CD4-positive, alpha-beta T cell (primary cell): ENCODE measurements at places on chromosomes 1 and 21. TPM values are rescaled to one million over a fixed set of nuclear protein-coding genes. Genes with fewer than 3 reads are reported as not detected.

The SLC25A33 gene
- 6.6 TPM for total RNA-seq

The RGS8 gene
- not detected for total RNA-seq

The SLC44A3 gene
- total RNA-seq, result 0.36 TPM

The NT5C1A gene
- total RNA-seq, result 1.3 TPM

The IL6R gene
- 31.7 TPM for total RNA-seq

The GORAB gene
- total RNA-seq, result 23.0 TPM

The CACHD1 gene
- 6.2 TPM for total RNA-seq

The KCNN3 gene
- total RNA-seq, result not detected

The TRNP1 gene
- 0.20 TPM for total RNA-seq

The PTPRU gene
- 0.16 TPM for total RNA-seq

The ADGRL2 gene
- not detected for total RNA-seq

DNA sequence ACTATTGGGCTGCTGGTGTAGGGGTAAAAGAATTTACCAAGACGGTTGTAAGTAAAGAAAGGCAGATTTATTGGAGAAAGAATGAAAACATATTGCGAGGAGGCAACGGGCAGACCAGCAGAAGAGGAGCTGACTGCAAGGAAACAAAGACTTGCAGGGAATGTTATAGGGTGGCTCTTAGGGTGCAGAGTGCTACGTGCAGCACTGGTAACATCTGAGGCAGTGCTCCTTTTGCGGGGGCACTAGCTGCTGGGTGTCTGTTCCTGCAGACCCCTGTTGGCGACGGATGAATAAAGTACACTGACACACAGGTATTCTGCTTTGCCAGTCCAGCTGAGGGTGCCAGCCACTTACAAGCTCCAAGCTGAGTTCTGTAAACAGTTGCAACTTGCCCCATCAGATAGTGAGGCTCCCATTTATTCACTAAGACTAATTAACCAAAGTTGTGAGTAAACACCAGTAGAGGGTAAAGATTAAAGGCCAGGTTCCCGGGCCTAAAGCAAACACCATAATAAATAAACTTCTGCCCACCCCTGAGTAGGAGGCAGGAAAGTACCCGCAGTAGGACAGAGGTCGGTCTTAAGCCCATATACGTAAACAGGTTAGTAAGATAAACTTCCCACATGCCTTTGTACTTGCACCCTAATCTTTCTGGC is 140.2 kb upstream of the KCNK1 start:
- H3K27ac ChIP-seq, result no peak overlapping the region
- H3K4me3 ChIP-seq, result no peak overlapping the region
- DNase-seq, result no peak
- peaks cover 4% of the 10 kb centered on the region for H3K27me3 ChIP-seq
- no peaks in the 10 kb centered on the region for H3K4me1 ChIP-seq

GRCh38 chr21:29295066-29295650 is 3.6 kb upstream of the BACH1 start:
- H3K27me3 ChIP-seq, result no peaks in the 10 kb centered on the region
- H3K4me3 ChIP-seq, result peak overlapping the region; percentile 13
- peak; percentile 22 for DNase-seq
- no peaks in the 10 kb centered on the region for H3K36me3 ChIP-seq

GRCh38 chr1:53737648-53738204 is 1.2 kb downstream of the GLIS1 start:
- peaks cover 17% of the 10 kb centered on the region for H3K4me1 ChIP-seq
- H3K36me3 ChIP-seq, result no peaks in the 10 kb centered on the region
- no peak for DNase-seq
- H3K27me3 ChIP-seq, result peaks cover 39% of the 10 kb centered on the region

GRCh38 chr1:234621657-234622335 is 11.8 kb upstream of the IRF2BP2 start:
- H3K4me1 ChIP-seq, result no peaks in the 10 kb centered on the region
- H3K27ac ChIP-seq, result no peak overlapping the region
- no peak overlapping the region for H3K4me3 ChIP-seq
- DNase-seq, result no peak
- no peaks in the 10 kb centered on the region for H3K36me3 ChIP-seq

GRCh38 chr1:10860682-10861081 is 64.2 kb upstream of the CASZ1 start:
- peaks cover 5% of the 10 kb centered on the region for H3K27me3 ChIP-seq
- no peaks in the 10 kb centered on the region for H3K4me1 ChIP-seq

DNA sequence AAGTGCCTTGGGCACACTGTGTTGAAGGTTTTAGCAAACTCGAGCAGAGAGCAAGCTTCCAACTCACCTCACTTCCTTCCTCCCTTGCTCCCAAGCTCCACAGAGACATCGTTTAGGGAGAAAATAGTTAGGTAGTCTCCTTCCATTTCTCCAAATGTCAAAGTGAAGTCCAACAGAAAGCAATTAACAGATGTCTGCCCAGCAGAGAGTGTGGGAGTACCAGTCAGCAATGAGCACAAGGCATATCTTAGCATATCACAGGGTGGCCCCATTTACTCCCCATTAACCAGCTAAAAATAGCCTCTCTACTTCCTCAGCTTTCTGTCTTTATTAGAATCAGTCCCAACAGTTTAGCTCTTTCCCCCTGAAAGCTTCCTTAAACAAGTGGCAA is 334.2 kb upstream of the CAMK1G start:
- H3K4me1 ChIP-seq, result no peaks in the 10 kb centered on the region
- DNase-seq, result no peak
- H3K36me3 ChIP-seq, result no peaks in the 10 kb centered on the region
- H3K27me3 ChIP-seq, result no peaks in the 10 kb centered on the region
- H3K27ac ChIP-seq, result no peak overlapping the region

GRCh38 chr1:36097693-36098585 is 9.2 kb downstream of the ADPRS start:
- no peaks in the 10 kb centered on the region for H3K27me3 ChIP-seq
- H3K4me3 ChIP-seq, result no peak overlapping the region
- H3K27ac ChIP-seq, result no peak overlapping the region
- no peak for DNase-seq
- H3K4me1 ChIP-seq, result peaks cover 16% of the 10 kb centered on the region

- H3K36me3 ChIP-seq, result no peaks in the 10 kb centered on the region
- H3K4me3 ChIP-seq, result no peak overlapping the region
- H3K27me3 ChIP-seq, result no peaks in the 10 kb centered on the region
- H3K27ac ChIP-seq, result no peak overlapping the region
- H3K4me1 ChIP-seq, result no peaks in the 10 kb centered on the region
- DNase-seq, result no peak
Measured at GRCh38 chr1:219549215-219549614, 63.7 kb downstream of the ZC3H11B start.

DNA sequence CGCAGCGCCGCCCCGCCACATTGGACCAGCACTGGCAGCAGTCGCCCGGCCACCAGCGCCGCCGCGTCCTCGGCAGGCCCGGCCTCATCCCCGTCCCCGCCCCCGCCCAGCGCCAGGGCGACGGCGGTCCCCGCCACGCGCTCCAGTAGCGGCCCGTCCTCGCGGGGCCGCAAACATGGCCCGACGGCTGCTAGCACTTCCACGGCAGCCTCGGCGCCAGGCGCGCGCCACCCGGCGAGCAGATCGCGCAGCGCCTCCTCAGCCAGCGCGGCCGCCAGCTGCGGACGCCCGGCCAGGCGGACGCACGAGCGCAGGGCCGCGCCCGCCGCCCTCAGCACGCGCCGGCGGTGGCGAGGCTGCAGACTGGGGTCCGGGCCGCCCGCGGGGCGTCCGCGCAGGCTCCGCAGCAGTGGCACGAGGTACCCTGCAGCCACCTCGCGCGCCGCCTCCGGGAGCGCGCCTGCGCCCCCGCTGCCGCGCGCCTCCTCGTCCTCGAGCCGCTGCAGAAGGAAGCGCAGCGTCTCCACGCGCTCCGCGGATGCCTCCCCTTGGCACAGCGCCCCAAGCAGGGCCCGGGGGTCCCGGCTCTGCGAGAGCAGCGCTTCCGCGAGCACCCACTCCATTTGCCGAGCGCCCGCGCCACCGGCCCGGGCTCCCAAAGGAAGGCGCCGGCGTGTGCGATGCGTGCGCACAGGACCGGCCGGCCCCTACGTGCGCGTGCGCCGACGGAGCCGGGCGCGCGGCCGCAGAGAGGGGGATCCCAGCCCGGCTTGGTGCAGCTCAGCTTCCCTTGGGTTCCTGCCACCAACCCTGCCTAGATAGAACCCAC is at the start of gene TARBP1:
TSS of gene TARBP1 (minus strand) at position 699 of the 829 bp plus-strand sequence. CDS start at position 623, 76 bp downstream.
- peak within 1 kb of the TSS; percentile 50 for H3K27ac ChIP-seq
- H3K4me3 ChIP-seq, result peak within 1 kb of the TSS; percentile 64
- DNase-seq, result peak; percentile 79
- H3K4me1 ChIP-seq, result peaks cover 19% of the 10 kb centered on the region

GRCh38 chr1:19165501-19165900 is 44.6 kb downstream of the UBR4 start:
- no peak overlapping the region for H3K27ac ChIP-seq
- H3K36me3 ChIP-seq, result peaks cover 98% of the 10 kb centered on the region
- H3K27me3 ChIP-seq, result no peaks in the 10 kb centered on the region
- no peak overlapping the region for H3K4me3 ChIP-seq
- no peak for DNase-seq
- H3K4me1 ChIP-seq, result no peaks in the 10 kb centered on the region

DNA sequence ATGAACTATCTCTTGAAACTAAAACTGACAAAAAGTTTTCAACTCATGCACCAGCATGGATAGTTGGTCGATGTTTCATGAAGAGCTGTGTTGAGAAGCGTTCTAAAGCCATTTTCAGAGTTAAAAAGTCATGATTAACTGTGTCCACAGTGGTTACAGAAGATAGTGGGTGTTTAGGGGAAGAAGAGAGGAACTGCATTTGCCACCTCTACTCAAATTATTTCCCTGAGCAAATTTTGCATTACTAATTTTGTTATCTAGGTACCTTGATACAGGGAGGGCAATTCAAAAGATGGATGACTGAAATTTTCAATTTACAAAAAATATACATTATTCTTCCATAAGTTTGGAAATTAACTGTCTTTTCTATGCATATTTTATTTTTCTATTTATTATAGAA is 15.5 kb downstream of the SAMSN1 start:
- H3K27ac ChIP-seq, result no peak overlapping the region
- no peaks in the 10 kb centered on the region for H3K36me3 ChIP-seq
- H3K4me3 ChIP-seq, result no peak overlapping the region

GRCh38 chr1:201285846-201286245 is 2.5 kb downstream of the PKP1 start:
- no peak overlapping the region for H3K27ac ChIP-seq
- DNase-seq, result no peak
- H3K27me3 ChIP-seq, result peaks cover 29% of the 10 kb centered on the region
- H3K4me3 ChIP-seq, result no peak overlapping the region
- peaks cover 4% of the 10 kb centered on the region for H3K4me1 ChIP-seq

- H3K27me3 ChIP-seq, result no peaks in the 10 kb centered on the region
- H3K36me3 ChIP-seq, result peaks cover 13% of the 10 kb centered on the region
- no peak overlapping the region for H3K27ac ChIP-seq
- DNase-seq, result no peak
- H3K4me1 ChIP-seq, result peaks cover 13% of the 10 kb centered on the region
Measured at GRCh38 chr1:27589841-27590426, 14.0 kb downstream of the AHDC1 start.

DNA sequence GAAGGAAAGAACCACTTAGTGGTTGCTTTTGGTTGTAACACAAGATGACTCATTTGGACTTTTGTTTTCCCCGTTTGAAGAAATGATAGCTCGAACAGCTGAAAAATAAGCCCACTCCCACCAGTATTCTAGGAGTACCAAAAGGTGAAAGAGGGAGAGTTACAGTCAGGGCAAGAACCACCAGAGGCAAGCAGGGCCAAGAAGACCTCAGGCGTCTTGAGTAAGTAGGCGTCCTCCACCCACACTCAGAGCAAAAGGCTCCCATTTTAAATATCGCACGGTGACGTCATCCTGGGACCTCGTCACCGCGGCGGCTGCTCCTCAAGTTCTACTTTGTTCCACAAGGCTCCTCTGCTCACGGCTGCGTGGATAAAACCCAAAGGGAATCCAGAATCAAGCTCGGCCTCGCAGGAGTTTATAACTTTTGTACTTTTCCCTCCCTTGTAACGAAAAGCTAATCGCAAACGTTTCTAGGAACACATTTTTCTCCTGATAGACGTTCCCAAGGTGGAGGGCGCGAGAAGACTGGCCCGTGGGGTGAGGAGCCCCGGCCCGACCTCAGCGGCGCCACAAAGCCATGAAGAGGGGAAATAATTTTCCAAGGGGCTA is 1.2 kb downstream of the BTG3 start:
- H3K36me3 ChIP-seq, result peaks cover 4% of the 10 kb centered on the region
- H3K27ac ChIP-seq, result peak overlapping the region; percentile 58
- H3K4me1 ChIP-seq, result peaks cover 17% of the 10 kb centered on the region
- DNase-seq, result peak; percentile 65

DNA sequence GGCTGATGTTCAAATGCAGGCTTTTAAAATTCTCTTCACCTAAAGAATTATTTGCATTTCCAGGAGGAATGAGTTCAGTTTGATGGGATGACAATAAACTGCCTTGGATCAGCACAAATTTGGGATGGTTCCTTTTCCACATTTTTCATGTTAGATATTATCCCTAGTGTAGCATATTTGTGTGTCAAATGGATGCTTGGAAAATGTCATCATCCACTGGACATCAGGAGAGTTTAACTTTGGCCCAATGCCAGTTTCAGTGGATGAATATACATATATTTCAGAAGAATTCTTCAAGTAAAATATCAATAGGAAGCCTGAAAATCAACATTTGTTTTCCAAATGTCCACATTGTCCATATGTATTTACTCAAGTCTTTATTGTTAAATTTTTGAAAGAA is 116.5 kb upstream of the COL24A1 start:
- DNase-seq, result no peak
- H3K27ac ChIP-seq, result no peak overlapping the region
- H3K36me3 ChIP-seq, result no peaks in the 10 kb centered on the region

DNA sequence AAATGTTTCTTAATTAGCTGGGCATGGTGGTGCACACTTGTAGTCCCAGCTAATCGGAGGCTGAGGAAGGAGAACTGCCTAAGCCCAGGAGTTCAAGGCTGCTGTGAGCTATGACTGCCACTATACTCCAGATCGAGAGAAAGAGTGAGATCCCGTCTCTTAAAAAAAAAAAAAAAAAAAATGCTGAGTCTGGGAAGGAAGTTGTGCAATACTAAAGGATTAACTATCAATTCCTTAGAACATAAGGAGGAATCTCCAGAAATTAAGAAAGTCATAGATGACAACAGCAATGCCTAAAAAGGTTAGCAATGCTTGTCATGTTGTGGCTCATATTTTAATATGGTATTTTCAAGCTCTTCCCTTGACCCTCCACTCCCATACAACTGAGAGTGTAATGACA is 5.3 kb downstream of the LUZP1 start:
- no peak overlapping the region for H3K4me3 ChIP-seq
- H3K36me3 ChIP-seq, result no peaks in the 10 kb centered on the region
- DNase-seq, result no peak
- H3K4me1 ChIP-seq, result peaks cover 12% of the 10 kb centered on the region

GRCh38 chr1:168613038-168613451 is 36.6 kb downstream of the XCL1 start:
- H3K27me3 ChIP-seq, result no peaks in the 10 kb centered on the region
- H3K4me1 ChIP-seq, result no peaks in the 10 kb centered on the region
- no peak overlapping the region for H3K4me3 ChIP-seq
- no peaks in the 10 kb centered on the region for H3K36me3 ChIP-seq

DNA sequence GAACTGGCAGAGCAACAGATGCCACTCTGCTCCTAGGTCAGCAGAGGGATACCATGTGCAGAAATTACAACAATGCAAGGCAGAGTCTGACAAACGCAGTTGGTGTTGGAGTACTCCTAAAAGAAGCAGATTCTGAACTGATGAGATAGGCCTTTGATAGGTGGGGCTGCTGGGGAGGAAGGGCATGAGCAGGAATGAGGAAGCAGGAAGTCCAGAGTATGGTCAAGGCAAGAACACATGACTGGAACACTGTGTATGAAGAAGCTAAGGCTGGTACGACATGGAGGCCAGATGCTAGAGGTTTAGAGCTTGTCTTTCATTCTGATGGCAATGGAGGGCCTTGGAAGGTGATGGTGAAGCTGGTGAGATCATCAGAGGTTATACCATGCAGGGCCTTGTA is 11.5 kb upstream of the THRAP3 start:
- no peak for DNase-seq
- H3K27ac ChIP-seq, result no peak overlapping the region
- H3K4me1 ChIP-seq, result no peaks in the 10 kb centered on the region
- no peaks in the 10 kb centered on the region for H3K27me3 ChIP-seq
